ENCODE measurements at places on chromosomes 5 and 9.

DNA sequence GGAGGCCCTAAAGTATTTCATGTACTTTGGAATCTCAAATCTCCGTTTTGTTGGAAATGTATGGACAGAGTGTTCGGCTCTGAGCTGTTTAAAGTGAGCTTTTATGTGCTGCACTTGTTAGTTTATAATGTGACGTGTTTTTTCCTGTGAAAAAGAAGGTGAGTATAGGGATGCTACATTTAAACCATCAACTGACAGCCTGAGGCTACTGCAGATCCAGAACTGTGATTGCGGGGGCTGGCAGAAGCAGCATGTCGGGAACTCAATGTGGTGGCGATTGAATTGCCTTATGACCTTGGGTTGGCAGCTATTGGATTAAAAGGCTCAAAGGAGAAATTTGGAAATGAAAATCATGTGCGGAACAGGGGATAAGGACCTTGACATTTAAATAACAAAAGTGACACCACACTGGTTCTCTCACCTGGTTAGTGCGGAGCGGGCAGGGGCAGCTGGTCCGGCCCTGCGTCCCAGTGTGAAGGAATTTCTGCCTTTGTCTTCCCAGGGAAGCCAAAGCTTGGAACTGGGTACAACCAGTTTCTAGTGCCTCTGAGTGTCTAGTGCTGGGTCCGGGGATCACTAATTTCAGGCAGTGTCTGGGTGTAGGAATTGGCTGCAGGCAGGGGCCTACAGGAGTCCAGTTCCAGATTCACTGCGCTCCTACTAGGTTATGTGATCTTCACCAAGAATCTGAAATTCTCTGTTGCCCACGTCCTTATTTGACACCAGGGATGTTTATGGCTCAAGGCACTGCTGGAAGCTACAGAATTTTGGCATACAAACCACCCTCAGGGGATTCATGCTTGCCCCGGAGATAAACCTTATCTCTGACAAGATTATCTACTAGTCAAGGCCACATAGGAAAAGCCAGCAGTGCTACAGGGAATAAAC, 120.7 kb upstream of the ERCC6L2 start:
- DNase-seq: no peak

DNA sequence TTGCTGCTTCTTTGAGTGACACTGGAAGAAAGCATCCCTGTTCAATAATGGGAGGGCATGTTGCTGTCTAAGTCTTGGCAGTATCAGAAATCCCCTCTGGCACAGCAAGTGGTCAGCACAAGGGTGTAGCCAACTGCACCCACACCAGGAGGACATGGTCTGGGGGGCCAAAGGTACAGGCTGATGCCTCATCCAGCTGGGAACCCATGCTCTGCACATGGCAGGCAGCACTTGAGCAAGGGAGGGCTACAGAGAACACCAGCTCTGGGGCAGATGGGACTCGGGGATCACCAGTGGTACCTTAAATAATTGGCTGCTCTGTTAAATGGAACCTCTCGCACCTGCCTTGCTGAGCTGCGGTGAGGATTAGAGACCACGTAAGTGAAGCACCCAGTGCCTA, 265.2 kb downstream of the SYK start:
- DNase-seq: no peak

DNA sequence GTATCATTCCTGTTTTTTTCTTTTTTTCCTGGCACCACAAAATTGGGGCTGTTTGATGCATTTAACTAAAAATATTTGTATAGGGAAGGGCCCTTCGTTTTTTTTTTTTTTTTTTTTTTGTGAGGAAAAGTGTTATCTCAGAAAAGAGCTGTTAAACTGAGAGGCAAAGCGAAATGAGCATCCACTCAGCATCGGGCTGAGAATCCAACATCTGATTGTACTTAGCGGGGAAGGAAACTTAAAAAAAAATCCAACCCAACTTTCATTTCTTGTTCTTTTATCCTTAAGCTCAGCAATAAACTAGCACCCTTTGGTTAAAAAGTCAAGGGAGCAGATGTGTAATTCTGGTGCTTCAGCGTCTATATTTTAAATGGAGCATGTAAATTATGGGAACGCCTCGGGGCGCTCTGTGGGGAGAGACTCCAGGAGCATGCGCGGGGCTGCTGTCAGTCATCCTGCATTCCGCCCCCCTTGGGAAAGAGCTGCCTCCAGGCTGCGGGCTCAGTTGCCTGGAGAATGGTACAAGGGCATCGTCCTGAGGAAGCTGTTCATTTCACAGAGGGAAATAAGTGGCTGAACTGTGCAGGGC, 33.3 kb downstream of the DMRT2 start:
- no peak for DNase-seq

GRCh38 chr5:167821151-167821550, 470.3 kb upstream of the WWC1 start:
- DNase-seq: no peak

DNA sequence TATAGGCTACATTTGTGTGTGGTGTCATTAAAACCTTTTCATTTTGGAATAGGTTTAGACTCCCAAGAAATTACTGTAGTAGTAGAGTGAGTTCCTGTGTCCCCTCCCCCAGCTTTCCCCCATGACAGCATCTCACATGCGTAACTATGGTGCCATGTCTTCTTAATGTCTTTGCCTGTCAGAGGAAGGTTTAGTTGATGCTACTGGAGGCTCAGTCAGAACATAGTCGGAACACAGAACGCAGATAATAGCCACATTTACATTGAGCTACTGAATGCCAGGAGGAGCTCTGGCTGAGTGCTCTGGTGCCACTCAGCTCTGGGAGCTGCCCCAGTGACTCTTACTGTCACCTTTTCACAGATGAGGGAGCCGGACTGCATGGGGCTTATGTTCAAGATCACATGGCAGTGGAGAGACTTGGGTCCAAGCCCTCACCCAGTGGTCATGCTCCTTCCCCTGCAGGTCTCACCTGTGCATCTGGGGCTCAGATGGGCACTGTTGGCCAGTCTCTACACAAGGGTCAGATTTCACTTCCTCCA, 223.6 kb downstream of the AOPEP start:
- DNase-seq: no peak

GRCh38 chr5:172642486-172642885, 1.4 kb downstream of the NEURL1B start:
- no peak for DNase-seq

DNA sequence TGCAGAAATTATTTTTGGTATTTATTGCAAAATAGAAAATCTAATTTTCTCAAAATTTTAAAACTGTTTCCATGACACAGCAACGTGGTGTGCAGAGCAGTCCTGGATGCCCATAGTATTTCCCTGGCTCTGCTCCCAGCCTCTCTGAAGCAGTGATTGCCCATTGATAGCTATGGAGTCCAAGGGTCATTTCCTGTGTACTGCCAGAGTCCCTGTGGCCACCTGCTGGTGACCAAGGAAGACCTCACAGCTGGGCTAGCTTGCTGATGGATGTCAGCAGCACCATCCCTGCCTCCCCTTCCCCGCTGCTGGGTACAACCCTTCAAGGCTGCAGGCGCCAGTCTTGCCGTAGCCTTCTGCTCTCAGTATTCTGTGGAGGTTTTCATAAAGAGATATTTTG, 184.1 kb downstream of the DIRAS2 start:
- no peak for DNase-seq

DNA sequence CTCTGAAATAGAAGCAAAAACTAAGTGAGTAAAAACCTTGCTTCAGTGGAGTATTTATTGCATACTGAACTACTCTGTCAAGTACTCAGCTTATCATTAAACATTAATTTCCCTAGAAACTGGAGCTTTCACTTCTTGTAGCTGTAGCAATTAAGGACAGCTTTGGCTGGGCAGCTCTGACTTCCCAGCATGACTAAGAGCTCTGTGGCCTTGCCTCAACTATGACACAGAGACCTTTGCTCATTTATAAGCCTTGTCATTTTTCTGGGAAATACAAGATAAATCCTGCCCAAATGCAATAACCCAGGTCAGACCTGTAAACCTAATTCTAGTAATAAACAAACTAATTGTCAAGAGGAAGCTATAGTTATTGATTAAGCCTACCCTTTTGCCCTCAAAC, 65.4 kb upstream of the STK32A start:
- DNase-seq: peak; percentile 45

DNA sequence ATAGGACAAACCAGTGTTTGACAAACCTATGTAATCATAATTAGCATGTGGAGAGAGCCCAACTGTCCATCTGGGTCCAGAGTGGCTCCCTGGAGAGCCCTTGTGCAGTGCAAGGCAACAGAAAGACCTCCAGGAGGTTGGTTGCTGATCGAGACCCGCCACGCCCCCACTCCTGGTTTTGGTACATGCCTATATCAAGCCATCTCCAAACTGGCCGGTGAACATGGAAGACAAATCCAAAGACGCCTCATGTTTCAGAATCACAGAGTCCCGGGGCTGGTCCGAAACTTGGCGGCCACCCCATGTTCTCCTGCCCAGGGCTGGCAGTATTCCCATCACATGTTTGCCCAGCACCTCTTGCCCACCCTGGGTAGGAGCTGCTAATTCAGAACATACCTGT, 140.2 kb downstream of the PAX5 start:
- no peak for DNase-seq

- DNase-seq: no peak
These were observed 14.4 kb upstream of the PLEKHG4B start for GRCh38 chr5:77546-77945.

GRCh38 chr9:109149722-109150121, 17.3 kb downstream of the FRRS1L start:
- no peak for DNase-seq

GRCh38 chr5:95959888-95960666, 1.6 kb downstream of the ELL2 start:
- no peak for DNase-seq

- no peak for DNase-seq
These were observed 20.6 kb downstream of the ELL2 start for GRCh38 chr5:95940758-95941682.

DNA sequence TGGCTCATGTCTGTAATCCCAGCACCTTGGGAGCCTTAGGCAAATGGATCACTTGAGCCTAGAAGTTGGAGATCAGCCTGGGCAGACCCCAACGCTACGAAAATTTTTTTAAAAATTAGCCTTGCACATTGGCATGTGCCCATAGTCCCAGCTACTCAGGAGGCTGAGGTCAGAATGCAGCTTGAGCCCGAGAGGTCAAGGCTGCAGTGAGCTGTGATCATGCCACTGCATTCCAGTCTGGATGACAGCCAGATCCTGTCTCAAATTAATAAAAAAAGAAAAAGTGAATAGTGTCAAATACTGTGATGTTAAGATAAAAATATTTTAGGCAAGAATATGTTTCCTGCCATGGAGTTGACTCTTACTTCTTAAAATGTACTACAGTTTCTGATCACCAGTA, 5.3 kb downstream of the FBN2 start:
- no peak for DNase-seq

- no peak for DNase-seq
These were observed 2.4 kb downstream of the SAPCD2 start for GRCh38 chr9:137067860-137068538.

GRCh38 chr9:131851414-131851813, 111.5 kb upstream of the RAPGEF1 start:
- no peak for DNase-seq

- DNase-seq: no peak
These were observed 35.4 kb upstream of the ZNF354A start for GRCh38 chr5:178765753-178766300.

DNA sequence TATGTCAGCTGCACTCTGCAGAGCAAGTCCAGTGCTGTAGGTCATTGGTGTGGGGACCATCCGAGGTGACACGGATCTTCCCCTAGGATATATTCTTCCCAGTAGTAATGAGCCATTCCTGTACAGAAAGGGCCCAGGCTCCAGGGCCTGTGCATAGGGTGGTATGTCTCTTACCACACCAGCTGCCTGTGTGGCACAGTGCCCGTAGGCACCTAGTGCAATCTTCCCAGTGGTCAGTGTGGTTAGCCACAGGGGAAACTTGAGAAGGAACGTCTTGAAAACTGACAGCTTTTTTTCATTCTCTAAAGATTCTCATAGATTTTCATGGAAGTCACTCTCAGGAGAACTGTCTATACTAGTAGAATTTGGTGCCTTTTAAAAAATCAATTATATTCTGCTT, 39.8 kb downstream of the CYSTM1 start:
- DNase-seq: peak; percentile 76

GRCh38 chr9:121498487-121499176, 1.0 kb downstream of the GGTA1 start:
- DNase-seq: no peak

GRCh38 chr9:69097064-69097463, 61.5 kb downstream of the FXN start:
- DNase-seq: peak; percentile 24

- DNase-seq: no peak
These were observed 60.4 kb downstream of the TNC start for GRCh38 chr9:115057559-115057958.

- peak; percentile 24 for DNase-seq
These were observed 75.5 kb upstream of the ELL2 start for GRCh38 chr5:96037128-96037527.
